ENCODE measurements at places on chromosomes 5 and 9. TPM values are rescaled to one million over a fixed set of nuclear protein-coding genes. Genes with fewer than 3 reads are reported as not detected.
A peak's percentile ranks its signal among the peaks of the same experiment; 100 is the strongest.

The ARSI gene
- polyA plus RNA-seq: 2.2 TPM

The CDC25C gene
- 4.5 TPM for polyA plus RNA-seq

The COL23A1 gene
- 8.9 TPM for polyA plus RNA-seq

DNA sequence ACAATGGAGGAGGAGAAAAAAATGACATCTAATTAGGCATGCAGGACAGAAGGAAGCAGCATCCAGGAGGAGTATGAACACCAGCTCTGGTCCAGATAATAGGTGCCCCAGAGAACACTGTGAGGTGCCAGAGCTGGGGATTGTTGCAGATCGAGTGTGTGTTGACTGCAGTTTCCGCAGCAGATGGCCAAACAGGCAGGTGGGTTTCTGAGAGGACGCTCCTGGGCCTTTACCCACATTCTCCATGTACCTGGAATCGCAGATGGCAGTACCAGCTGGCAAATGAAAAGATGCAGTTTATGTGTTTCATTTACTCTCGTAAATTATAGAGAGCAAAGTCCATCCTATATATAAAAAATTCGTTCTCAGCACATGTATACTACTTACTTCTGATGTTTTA lies 182.2 kb upstream of the ISL1 start:
- DNase-seq: peak; percentile 6

DNA sequence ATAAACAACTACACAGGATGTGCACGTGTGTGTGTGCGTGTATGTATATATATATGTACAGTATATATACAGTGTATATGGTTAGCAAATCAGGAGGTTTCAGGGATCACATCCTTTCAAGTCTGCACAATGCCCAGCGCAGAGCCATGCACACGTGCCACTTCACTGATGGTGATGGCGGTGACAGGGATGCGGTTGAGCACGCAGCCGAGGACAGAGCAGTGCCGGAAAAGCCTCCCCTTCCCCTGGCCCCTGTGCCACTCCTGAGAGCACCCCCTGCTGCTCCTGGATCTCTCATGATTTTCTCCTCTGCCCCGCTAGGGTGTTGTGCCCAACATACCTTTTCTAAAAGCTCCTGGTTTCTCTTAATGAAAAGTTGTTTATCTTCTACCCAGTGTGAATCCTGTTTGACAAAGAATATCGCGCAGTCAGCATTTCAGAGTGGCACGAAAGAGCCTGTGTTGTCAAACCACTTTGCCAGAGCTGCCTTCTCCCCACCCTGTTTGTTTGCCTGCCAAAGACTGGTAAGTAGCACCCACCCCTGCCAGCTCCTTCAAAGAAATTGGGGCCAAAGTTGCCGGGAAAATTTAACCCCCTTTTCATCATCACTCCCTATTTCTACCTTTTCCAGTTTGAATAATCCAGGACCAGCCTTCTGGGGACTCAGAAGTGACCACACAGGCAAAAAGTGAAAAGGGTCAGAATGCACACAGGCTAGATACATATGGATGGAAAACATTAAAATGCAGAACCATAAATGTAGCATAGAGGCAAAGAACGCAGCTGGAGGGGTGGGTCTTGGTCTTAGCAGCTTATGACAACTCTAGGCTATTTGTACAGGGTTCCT lies 126.2 kb upstream of the DPYSL3 start:
- DNase-seq: no peak

DNA sequence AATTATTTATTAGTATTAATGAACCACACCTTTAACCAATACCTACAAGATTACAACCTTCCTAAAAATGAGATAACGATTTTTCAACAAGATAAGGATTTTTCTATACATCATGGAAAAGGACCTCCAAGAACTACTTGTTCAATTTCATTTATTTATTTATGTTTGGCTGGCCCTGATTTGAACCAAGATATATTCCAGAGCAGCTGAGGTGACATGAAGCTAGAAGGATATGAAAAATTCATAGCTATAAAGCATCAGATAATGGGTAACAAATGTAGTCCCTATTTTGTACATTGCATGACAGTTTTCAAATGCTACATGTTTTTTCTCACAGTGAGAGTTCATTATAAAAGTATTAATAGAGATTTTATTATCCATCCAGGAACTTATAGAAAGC lies 798.5 kb upstream of the ARRDC3 start:
- no peak for DNase-seq

DNA sequence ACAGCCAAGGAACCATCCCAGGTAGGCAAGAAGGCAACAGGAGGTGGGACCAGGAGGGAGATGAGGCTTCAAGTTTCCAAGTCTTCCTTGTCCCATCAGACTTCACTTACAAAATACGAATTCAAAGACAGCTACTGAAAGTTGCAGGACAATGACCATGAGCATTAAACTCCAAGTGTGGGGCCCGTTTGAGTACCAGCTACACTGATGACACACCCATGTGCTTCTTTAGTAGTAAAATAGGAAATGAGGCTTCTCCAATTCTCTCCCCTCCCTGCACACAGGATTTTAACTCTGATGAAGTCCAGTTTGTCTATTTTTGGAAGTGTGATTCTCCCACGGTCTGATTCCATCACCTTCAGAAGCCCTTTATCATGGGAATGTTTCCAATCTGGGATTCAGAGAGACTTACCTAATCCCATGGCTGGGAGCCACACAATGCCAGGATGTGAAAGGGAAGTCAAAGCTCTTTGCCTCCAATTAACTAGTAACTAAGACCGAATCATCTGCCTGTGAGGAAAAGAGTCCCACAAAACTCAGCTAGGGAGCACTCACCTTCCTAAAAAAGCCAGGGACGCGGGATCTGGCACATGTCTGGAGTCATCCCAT lies 222.8 kb upstream of the MSX2 start:
- no peak for DNase-seq

- peak; percentile 16 for DNase-seq
These were observed 69.3 kb upstream of the MELK start for GRCh38 chr9:36503172-36504088.

DNA sequence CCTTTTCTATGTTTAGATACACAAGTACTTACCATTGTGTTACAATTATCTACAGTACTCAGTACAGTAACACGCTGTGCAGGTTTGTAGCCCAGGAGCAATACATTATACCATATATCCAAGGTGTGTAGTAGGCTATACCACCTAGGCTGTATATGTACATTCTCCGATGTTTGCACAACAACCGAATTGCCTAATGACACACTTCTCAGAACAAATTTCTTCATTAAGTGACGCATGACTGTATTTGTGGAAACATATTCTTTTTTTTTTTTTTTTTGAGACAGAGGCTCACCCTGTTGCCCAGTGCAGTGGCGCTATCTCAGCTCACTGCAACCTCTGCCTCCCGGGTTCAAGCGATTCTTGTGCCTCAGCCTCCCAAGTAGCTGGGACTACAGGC lies 4.0 kb upstream of the RAD23B start:
- DNase-seq: no peak

GRCh38 chr9:95176755-95177319 lies 140.7 kb downstream of the FANCC start:
- DNase-seq: no peak

GRCh38 chr9:94624629-94625028 lies 14.7 kb downstream of the FBP1 start:
- DNase-seq: no peak

DNA sequence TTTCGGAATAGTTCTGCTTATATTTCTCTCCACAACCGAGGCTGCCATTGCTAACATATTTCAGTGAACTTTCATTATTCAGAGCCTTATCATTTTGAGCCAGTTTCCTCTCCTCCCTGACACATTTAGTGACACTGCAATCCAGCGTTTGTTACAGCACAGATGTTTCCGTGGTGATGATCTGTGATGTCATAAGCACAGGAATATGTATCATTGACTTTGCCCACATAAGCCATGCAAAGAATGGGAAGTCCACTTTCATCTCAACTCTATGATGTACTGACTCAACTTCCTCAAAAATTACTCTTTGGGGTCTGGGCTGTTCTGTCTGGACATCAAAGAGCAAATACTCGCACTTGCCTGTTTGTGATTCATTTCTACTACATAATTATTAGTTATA lies 291.8 kb downstream of the EBF1 start:
- no peak for DNase-seq

- DNase-seq: no peak
These were observed 75.6 kb downstream of the USP20 start for GRCh38 chr9:129910628-129911567.

DNA sequence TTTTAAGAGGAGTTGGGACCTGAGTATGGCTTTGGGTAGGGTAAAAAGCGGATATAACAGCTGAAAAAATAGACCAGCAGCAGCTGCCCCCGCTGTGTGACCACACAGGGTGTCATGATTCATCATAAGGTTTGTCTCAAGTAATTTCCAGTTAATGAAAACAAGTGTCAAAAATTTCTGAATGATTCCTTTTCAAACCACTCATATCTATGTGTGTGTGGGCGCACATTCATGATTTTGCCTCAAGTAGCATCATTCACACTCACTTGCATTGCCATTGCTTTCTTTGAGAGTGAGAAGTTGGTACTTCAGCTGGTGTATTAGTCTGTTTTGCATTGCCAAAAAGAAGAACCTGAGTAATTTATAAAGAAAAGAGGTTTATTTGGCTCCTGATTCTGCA lies 12.1 kb upstream of the TNFAIP8 start:
- no peak for DNase-seq

DNA sequence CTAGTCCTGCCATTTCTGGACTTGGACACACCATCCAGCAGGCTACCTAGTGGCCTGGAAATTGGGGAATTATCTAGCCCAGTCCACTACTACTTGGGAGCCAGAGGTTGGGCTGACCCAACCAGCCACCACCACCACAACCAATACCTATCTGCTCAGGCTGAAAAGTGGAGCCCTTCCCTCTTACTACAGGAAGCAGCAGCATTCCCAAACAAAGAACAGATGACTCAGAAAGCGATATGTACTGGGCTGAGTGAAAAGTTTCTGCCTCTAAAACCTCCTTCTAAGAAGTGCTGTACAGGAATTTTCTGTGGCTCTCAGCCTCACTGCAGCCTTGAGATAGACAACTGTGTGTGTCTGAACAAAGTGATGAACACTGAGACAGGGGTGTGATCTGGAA lies 279.4 kb downstream of the CDH10 start:
- DNase-seq: no peak

Measured in large intestine (tissue), 12 donors.